ENCODE measurements at places on chromosomes 11 and 22. TPM values are rescaled to one million over a fixed set of nuclear protein-coding genes. Genes with fewer than 3 reads are reported as not detected.
A peak's percentile ranks its signal among the peaks of the same experiment; 100 is the strongest.

Gene SCGB1D2
- not detected for total RNA-seq

DNA sequence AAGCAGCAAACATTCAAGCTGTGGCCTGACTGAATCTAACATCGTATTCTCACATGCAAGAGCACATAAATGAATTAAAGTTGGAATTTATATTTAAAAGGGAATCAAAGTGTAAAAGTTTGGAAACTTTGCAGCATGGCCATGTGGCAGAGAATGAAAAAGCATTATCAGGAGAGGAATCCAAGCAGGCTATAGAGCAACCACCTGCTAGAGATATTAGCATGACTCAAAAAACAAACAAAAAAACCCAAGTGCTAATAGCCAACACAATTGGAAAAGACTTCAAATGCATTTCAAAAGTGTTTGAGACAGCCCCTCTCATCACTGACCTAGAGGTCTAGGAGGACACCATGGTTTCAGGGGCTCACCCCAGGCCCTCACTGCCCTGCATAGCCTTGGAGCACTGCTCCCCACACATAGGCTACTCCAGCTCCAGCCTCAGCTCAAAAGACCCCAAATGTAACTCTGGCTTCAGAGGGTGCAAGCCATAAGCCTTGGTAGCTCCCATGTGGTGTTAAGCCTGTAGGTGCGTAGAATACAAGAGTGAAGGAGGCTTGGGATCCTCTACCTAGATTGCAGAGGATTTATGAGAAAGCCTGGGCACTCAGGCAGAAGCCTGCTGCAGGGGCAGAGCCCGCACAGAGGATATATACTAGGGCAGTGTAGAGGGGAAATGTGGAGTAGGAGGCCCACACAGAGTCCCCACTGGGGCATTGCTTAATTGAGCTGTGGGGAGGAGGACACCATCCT is 1.7 kb upstream of the KRTAP5-7 start:
- DNase-seq, result no peak

GRCh38 chr11:77310721-77311120 is 9.2 kb upstream of the GDPD4 start:
- DNase-seq, result no peak

Gene PRRG4
- 0.44 TPM for total RNA-seq

Gene CSF2RB
- total RNA-seq, result 3.6 TPM

- no peak for DNase-seq
These were observed 291.4 kb downstream of the ST3GAL4 start for GRCh38 chr11:126646701-126647557.

Gene GRAP2
- total RNA-seq, result not detected

Gene UBASH3B
- 49.8 TPM for total RNA-seq

- no peak for DNase-seq
These were observed 1.9 kb downstream of the RPLP2 start for GRCh38 chr11:811446-812245.

DNA sequence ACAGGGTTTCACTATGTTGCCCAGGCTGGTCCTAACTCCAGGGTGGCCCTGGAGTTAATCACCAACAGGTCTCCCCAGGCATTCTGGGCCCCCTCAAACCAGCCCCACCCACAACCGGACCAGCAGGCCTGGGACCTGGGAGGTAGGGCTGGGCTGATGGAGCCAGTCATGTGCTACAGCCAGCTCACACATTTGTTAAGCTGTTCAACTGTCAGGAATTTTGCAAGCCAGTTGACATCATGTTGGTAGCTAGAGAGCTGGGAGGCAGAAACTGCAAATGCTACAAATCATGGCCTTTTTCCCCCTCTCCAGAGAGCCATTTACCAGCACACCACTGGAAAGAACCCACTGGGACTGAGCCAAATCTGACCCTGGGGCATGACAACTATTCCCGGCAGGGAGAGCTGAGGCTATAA is 6.8 kb downstream of the ARHGAP1 start:
- no peak for DNase-seq

DNA sequence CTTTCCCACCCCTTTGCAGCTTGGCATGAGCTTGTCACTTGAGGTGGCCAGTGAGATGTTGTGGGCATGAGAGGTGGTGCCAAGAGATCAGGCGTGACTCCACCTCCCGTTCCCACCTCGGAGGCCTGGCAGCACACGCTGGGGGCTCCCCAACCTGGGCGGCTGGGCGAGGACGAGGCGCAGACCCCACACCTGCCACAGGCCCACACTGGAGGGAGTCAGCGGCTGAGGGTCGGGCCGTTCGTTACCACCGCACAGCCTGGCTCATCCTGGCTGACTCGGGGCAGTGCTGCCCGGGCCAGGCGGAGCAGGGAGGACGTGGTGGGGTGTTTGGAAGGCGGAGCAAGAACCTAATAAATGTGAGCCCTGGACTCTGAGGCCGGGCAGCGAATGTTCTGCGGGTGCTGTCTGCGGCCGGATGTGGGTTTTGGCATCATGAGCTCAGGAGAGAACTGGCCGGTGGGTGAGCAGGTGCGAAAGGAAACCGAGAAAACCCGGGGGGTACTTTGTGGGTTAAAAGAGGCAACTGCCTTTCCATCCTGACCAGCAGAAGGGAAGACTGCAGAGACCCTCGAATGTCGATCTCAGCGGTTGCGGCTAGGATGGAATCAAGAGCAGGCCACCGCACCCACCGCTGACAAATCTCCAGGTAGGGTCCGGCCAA is 10.2 kb upstream of the IFITM3 start:
- DNase-seq, result no peak

GRCh38 chr11:128653801-128654231 is 40.1 kb upstream of the FLI1 start:
- DNase-seq, result no peak

Gene PIH1D2
- 0.41 TPM for total RNA-seq

DNA sequence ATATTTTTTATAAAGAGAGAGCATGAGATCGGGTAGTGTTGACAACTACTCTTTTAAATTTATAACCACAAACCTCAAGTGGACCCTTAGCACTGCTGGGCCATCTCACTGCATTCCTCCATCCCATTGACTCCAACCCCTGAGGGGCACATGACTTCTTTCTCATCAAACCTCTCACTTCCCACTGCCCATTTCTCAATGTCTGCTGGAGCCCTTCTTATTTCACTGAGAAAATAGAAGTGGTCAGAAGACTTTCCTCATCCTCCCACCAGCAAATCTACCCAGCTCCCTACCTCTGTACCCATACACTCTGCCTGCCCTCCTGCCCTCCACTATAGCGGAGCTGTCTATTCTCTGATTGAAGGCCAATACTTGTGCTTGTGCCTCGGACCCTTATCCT is 370.6 kb upstream of the MPPED2 start:
- DNase-seq, result no peak

Gene KCNC1
- total RNA-seq, result not detected

Gene RAG2
- not detected for total RNA-seq

- no peak for DNase-seq
These were observed 33.0 kb downstream of the CHID1 start for GRCh38 chr11:877565-877964.

Gene HSCB
- 14.3 TPM for total RNA-seq

DNA sequence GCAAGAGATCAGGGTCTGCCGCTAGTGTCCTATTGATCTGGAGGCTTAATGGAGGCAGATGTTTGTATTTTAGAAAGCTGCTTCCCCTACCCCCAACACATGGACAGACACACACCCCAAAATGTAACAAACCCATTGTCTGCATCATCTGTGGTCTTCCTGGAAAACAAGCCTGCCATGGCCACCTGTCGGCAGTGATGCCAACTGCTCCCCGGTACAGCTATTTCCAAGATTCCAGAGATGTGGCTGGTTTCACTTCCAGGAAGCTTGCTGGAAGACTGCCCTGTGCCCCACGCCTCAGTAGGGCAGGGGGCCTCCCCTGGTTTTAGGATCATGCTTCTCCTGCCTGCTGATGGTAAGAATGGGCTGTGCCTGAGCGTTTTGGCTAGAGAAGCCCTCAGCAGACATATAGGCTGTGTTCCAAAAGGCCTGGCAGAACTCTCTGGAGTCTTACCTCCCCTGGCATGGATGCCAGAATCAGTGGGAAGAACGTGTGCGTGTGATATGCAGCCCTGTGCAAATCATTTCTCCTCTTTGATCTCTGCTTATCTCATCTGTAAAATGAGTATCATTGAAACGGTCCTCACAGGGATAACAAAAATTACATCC is 108.6 kb downstream of the FBXO7 start:
- no peak for DNase-seq

DNA sequence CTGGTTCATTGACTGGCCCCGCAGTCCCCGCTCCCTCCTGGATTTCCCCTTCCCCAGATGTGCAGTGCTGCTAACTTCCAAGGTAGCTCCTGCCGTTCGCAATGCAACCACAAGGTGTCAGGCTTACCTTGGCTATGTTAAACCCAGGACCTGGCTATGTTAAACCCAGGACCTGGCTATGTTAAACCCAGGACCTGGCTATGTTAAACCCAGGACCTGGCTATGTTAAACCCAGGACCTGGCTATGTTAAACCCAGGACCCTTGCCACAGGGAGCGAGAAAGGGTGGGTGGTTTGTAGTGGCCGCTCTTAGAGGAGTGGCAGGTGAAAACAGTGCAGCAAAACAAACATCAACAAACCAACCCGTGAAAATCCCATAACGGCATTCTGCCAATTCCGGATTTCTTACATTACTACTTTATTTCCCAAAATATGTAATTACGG is 2.9 kb upstream of the ADAMTS8 start:
- DNase-seq, result peak; percentile 29

DNA sequence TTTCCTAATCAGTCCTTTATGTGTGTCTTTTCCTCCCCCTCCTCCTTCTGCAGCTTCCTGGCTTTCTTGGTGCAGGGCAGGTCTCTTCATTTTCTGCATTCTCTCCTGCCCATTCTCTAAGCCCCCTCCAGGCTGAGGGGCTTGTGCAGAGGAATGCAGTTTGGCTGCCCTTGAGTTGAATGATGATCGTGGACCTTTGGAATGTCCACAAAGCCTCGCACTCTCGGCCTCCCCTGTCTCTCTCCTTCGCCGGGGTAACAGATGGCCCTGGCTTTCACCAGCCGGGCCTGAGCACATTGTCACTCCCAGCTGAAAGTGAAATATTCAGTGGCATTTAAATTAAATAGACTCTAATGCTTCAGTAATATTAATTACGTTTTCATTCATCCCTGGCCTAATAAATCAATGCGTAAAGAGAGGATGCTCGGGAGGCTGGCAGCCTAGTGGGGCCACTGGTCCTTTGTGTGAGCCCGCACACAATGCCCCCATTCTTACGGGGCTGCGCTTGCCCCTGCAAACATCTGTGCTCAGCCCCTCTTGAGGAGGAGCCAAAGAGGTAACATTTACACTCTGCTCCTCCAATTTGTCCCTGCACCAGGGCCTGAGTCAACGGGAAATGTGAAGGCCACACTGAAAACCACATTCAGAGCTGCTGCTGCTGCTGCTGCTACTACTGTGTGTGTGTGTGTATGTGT is 64.9 kb upstream of the PAX6 start:
- DNase-seq, result no peak

DNA sequence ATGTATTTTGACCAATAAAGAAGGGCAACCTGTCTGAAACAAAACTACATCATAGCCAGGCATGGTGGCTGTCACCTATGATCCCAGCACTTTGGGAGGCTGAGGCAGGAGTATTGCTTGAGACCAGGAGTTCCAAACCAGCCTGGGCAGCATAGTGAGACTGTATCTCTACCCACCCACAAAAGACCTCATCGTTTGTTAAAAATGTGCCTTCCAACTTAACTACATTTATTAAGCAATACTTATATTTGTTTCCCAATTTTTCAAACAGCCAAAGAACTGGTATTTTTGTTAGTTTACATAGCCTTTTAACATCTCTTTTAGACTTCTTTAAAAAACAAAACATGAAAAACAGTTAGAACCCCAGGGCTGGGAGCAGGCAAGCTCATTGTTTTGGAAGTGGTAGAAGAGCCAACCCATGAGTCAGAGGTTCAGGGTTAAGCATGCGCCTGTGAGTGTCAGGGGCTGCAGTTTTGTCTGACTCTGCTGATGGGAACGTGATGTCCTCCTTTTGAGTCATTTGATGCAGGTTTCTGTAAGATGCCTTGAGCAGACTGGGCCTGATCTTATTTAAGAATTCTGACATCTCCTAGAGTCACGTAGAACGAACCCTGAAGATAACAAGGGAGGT is 53.9 kb upstream of the CRTAM start:
- DNase-seq, result no peak

GRCh38 chr11:68004551-68005335 is 846 bp upstream of the UNC93B1 start:
- no peak for DNase-seq

Gene THRSP
- not detected for total RNA-seq

Gene MS4A15
- not detected for total RNA-seq

- no peak for DNase-seq
These were observed 47.9 kb downstream of the PPP6R3 start for GRCh38 chr11:68508425-68508824.

Gene PRG3
- total RNA-seq, result not detected
